ENCODE measurements at places on chromosomes 4 and X.
A peak's percentile ranks its signal among the peaks of the same experiment; 100 is the strongest.

DNA sequence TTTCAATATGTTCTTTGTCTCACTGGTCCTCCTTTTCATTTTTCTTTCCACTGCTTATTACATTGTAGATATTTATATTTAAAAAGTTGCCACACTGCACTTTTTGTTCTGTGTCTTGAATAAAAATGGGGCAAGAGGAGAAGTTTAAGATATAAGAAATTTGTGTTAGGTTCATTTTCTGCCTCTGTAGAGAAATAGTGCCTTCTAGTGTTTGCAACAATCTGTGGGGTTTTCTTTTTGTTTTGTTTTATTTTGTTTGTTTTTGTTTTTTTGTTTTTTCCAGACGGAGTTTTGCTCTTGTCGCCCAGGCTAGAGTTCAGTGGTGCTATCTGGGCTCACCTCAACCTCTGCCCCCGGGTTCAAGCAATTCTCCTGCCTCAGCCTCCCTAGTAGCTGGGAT lies 20.1 kb upstream of the SMIM14 start:
- peak; percentile 43 for DNase-seq

DNA sequence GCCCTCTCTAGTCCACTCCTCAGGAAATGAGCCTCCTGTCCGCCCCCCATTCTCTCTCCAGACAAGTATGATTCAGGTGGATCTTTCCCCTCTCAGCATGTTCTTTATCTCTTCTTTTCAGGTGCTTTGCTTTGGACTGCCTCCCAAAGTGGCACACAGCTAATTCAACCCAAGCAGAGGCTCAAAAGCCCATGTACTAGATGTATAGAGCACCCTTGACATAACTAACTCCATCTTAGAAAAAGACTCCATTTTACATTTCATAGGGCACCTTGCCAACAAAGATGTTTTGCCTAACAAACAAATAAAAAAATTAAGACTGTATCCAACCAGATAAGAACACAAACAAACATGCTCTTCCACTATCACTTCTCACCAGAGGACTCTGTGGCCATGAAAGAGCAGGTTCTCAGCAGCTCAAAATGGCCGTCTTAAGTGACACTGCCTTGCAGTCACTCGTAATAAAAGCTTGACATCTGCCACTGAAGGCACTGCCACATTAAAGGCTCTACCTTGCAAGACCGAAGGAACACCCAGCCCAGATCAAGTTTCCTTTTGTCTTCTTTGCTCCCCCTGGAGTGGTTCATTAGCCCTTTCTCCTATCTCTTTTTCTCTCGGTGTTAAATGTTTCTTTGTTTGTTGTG lies 84.9 kb upstream of the TAB3 start:
- DNase-seq: no peak

GRCh38 chr4:126957556-126957955 lies 675.2 kb upstream of the INTU start:
- peak; percentile 68 for DNase-seq

GRCh38 chr4:89837385-89837992 lies 528 bp upstream of the SNCA start:
- DNase-seq: peak; percentile 37

Data from choroid plexus epithelial cell (primary cell).